ENCODE measurements at places on chromosomes 13 and 19. TPM values are rescaled to one million over a fixed set of nuclear protein-coding genes. Genes with fewer than 3 reads are reported as not detected.

GRIK5 gene
- total RNA-seq, result 2.5 TPM

ZNF154 gene
- 4.6 TPM for total RNA-seq

FAM216B gene
- 3.2 TPM for total RNA-seq

ACER1 gene
- not detected for total RNA-seq

IGFLR1 gene
- total RNA-seq, result 1.6 TPM

RNASEH2B gene
- total RNA-seq, result 38.5 TPM

DAND5 gene
- 14.4 TPM for total RNA-seq

GNG8 gene
- total RNA-seq, result not detected

GZMM gene
- 0.44 TPM for total RNA-seq

RPL28 gene
- total RNA-seq, result 1,031 TPM

SIRT2 gene
- 75.1 TPM for total RNA-seq

FCGBP gene
- 0.30 TPM for total RNA-seq

PEG3 gene
- total RNA-seq, result 7.5 TPM

DNA sequence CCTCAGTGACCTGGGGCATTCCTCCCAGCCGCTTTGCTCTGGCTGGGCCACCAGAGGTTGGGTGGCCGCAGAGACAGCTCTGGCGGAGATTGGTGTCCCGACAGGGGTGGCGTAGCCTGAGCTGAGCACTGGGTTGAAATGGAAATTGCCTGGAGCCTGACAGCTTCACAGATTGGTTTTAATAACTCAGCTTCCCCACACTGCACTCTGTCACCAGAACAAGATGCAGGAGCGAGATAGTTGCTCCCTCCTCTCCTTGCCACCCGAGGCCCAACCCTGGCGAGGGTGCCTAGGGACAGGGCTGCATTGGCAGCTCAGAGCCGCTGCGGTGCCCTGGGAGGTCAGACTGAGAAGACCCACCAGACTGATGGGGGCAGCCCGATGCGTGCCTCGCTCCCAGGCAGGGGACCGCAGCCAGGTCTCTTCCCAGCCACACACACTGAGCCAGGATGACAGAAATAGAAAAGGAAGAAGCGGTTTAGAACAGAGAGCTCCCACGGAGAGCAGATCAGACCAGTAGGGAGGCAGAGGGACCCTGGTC is 84.1 kb downstream of the KDM4B start:
- DNase-seq, result no peak

- no peak for DNase-seq
Measured at GRCh38 chr13:23644126-23644419, 73.9 kb downstream of the TNFRSF19 start.

- no peak for DNase-seq
Measured at GRCh38 chr13:41802684-41803444, 158.0 kb downstream of the VWA8 start.

GRCh38 chr19:38912600-38913514 is 871 bp upstream of the CCER2 start:
- no peak for DNase-seq

GRCh38 chr13:48570216-48570828 is 37.4 kb upstream of the RCBTB2 start:
- no peak for DNase-seq

- DNase-seq, result no peak
Measured at GRCh38 chr19:1650650-1651567, 1.5 kb downstream of the TCF3 start.

- DNase-seq, result no peak
Measured at GRCh38 chr13:29572575-29572974, 22.9 kb downstream of the SLC7A1 start.

DNA sequence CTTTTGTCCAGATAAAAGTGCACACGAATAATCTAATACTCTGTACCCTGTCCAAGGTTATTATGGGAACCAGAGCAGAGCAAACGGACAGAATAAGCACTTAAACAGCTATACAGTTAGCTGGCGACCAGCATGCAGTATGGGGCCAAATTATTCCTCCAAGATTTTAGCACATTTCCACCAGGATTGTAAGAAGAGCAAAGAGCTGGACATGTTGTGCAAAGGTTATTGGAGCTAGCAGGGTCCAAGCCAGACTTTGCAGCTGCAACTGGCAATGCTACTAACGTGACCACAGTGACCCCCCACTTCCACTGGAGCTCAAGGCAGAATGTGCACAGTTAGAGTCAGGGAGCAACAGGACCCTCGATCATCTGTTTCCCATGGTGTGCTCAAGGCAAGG is 89.9 kb downstream of the COL4A1 start:
- DNase-seq, result no peak

DNA sequence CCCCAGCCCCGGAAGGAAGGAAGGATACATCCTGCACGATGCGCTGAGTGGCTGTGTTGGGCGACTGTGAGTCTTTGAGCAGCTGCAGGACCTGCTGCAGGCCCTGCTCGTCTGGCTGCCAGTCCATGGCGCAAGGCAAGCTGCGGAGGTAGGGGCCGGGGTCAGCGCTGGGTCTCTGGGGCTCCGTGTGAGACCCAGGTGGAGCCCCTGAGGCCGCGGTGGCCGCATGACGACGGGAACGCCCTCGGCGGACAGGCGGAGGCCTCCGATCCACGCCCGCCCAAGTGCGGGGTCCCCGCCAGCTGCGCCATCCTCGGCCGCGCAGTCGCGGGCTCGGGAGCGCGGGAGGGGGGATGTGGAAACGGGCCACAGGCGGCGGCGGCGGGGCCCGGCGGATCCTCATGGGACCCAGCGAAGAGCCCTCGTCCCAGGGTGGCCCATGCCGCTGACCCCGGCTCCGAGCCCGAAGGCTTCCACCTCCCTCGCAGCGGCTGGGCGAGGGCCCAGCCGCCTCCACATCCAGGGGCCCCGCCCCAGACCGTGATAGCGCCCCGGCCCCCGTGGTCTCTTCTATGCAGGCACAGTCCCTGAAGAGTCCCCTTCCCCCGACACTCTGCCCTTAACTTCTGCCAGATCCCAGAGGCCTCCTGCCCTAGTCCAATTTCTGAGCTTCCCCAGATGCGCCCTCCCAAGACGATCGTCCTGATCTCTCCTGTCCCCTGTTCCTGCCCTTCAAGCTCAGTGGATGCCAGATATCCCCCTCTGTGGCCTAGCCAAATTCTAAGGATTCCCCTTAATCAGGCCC is 2.7 kb downstream of the TNPO2 start:
- DNase-seq, result no peak

DNA sequence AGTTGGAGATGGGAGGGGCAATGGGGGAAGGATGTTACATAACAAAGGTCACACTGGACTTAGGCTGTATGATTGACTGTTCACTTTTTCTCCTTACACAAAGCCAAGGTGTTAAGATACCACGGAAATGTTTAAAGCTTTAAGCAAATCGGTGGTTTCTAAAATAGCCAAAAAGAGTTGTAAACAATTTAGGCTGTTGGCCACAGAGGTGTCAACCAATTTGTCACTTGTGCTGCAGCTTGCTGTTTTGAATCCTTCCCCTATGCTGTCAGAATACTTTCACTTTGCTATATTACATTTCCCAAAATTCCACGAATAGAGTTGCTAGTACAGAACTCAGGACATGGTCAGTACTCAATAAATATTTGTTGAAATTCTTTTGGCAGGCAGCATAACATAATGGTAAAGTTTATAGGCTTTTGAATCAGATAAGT is 149.3 kb downstream of the VWA8 start:
- no peak for DNase-seq

GRCh38 chr13:98495627-98496478 is 81.1 kb downstream of the STK24 start:
- no peak for DNase-seq

DNA sequence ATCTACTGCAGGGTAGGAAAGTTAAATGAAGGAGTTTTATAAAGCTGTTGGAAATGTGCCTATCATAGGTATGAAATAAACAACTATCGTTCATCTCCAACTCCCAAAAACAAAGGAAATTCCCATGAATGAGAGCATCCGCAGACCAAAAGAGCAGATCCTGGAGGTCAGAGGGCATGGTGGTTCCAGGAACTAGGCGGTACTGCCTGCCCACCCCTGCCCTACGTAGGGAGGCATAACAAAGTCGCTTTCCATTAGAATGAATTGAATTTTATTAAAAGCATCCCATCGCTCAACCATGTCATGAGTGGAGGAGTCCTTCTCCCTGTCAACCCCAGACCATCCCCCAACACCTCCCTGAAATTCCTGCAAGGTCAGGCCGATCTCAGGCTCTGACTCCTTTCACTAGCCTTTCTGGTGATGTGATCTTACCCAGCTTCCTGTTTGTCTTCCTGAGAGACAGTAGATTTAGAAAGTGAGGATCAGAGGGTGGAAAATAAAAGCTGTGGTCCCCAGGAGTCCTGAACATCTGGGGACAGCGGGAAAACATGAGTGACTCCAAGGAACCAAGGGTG is at the start of gene CLEC4M:
CLEC4M (plus strand) TSS at position 525 of the 575 bp plus-strand sequence; CDS start at position 549, 24 bp downstream.
- no peak for DNase-seq

GRCh38 chr19:35986664-35987570 is 8.1 kb upstream of the SDHAF1 start:
- peak; percentile 35 for DNase-seq

GRCh38 chr13:83667606-83668005 is 214.7 kb downstream of the SLITRK1 start:
- DNase-seq, result no peak

DNA sequence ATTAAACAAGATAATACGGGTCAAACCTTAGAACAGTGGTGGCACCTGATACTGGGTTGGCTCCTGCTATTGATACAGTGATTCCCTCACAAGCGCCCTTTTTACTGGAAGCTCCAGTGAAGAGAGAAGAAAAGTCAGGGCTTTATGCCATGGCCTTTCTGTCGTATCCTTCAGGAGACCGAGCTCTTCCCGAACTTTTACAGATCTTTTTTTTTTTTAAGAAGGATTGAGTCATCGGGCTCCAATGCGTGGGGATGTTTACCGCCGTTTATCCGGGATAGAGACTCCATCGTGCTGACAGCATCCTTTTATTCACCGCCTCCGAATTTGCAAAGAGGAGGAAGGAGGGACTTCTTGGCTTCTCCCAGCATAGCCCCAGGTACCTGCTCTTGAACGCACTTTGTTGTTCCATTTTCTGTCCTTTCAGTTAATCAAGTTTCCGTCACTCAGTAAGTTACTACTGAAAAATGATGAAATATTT is 574 bp downstream of the ZNF227 start:
- no peak for DNase-seq

- DNase-seq, result peak; percentile 33
Measured at GRCh38 chr19:6677883-6678689, 8.1 kb upstream of the TNFSF14 start.

- DNase-seq, result no peak
Measured at GRCh38 chr19:35784503-35785338, 9.4 kb downstream of the ARHGAP33 start.

- DNase-seq, result no peak
Measured at GRCh38 chr19:17197666-17198065, 17.5 kb upstream of the USE1 start.

- no peak for DNase-seq
Measured at GRCh38 chr19:40774916-40775631, at the start of gene MIA. Gene MIA, plus strand, starts transcription at chr19:40775521. Its CDS starts 22 bp downstream, at chr19:40775543.

GRCh38 chr19:17893766-17894165 is 22.0 kb downstream of the SLC5A5 start:
- no peak for DNase-seq

DNA sequence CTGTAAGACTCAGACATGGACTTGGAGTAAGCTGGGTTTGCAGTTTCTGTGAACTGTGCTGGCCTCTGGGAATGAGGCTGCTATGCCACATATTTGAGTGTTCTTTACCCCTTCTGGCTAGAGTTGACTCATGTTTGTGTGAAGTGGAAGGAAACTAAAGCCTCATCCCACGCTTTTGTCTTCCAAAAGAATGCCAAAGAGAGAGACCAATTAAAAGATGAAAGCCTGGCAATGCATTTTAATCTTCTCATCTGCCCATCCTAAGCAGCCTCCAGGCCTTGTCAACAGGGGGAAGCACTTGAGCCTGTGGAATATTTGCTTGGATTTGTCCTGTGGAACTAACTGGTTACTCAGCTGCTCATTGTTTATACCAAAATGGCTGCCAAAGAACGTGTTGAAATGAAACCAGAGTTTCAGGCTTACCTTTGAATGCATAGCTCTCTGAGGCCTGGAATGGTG is 49.1 kb downstream of the LMO7 start:
- no peak for DNase-seq

DNA sequence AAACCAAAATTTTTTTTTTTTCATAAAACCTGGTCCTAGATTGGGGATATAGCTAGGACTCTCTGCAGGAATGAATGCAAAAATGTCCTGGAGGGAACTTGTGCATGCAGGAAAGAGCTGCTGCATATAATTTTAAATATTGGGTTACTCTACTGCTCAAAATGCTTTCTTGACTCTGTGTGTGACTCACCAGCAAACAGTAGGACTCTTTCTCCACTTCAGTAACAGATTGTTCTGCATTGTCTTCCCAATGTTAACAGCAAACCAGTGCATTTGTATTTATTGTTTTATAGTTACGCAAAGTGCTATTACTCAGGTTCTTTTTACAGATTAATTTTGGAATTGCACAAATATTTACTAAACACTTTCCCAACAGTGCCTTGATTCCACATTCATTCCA is 163.7 kb upstream of the KL start:
- no peak for DNase-seq

DNA sequence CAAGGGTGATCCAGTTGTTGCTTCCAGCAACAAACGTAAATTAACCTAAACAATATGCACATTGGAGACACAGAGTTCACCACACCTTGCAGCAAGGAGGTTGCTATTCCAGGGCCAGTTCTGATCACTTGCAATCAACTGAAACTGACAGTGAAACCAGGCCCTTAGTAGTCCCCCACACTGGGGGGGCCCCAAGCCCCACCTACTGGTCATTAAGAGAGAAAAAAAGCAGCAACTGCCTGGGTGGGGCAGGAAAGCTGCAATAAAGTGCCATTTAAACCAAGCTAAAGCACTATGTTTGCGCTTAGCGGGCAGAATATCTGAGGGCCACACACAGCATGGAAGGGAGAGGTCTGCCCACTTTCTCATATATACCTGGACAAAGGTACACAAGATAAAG is 51.5 kb downstream of the ATP7B start:
- no peak for DNase-seq

- DNase-seq, result no peak
Measured at GRCh38 chr13:80437231-80437630, 96.3 kb upstream of the SPRY2 start.

GRCh38 chr13:97327506-97328221 is 105.5 kb downstream of the MBNL2 start:
- no peak for DNase-seq

DNA sequence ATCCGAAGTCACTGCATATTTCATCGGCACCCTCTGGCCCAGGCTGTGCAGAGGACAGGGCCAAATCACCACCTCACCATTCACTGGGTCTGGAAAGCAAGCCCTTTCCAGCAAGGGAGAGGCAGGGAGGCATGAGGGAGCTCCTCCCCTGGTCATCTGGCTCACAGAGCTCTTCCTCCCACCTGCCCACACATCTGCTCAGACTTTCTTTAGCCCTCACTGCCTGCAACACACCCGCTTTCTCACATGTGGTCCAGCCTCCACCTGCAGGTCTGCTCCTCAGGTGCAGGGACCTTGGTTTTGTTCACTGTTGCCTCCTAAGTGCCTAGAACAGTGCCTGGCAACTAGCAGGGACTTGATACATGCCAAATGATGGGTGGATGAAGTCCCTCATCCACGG is 21.0 kb upstream of the SLC35E1 start:
- DNase-seq, result no peak
